Caco-2 (cell line): ENCODE measurements at places on chromosomes 5 and 9. TPM values are rescaled to one million over a fixed set of nuclear protein-coding genes. Genes with fewer than 3 reads are reported as not detected.

GRCh38 chr9:130570208-130570607 lies 9.2 kb upstream of the FUBP3 start:
- no peaks in the 10 kb centered on the region for H3K27me3 ChIP-seq
- DNase-seq = no peak
- no peak overlapping the region for H3K27ac ChIP-seq

GRCh38 chr5:149871471-149871870 lies 73.1 kb downstream of the PDE6A start:
- H3K27me3 ChIP-seq = no peaks in the 10 kb centered on the region
- peaks cover 16% of the 10 kb centered on the region for H3K4me1 ChIP-seq
- DNase-seq = no peak
- H3K4me3 ChIP-seq = no peak overlapping the region
- H3K36me3 ChIP-seq = no peaks in the 10 kb centered on the region
- peak overlapping the region; percentile 0 for H3K27ac ChIP-seq

DNA sequence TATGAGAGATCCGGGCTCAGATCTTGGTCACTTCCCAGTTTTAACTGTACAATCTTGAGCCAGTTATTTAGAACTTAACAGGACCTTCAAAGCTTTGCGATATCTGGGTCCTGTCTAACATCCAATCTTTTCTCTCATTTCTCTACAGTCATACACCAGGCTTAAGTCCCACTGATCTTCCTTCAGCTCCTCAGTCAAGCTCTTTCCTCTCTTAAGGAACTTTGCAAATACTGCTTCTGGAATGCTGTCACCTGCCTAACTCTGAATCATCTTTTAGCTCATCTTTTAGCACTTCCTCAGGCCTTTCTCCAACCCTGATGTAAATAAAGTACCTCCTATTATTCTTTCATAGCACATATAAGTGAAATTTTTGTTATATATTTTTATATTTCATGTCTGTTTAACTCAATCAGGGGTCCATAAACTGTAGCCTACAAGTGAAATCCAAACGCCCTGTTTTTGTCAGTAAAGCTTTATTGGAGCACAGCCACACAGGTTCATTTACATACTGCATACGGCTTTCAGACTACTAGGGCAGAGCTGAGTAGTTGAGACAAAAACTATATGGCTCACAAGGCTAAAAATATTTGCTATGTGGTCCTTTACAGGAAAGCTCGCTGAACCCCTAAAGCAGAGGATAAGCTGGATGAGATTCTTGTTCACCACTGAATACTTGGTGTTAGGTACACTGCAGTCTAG lies 63.5 kb downstream of the MEF2C start:
- no peaks in the 10 kb centered on the region for H3K4me1 ChIP-seq
- no peak overlapping the region for H3K4me3 ChIP-seq
- no peak overlapping the region for H3K27ac ChIP-seq
- H3K27me3 ChIP-seq = no peaks in the 10 kb centered on the region
- H3K36me3 ChIP-seq = no peaks in the 10 kb centered on the region

GRCh38 chr9:77999231-77999631 lies 32.4 kb downstream of the GNAQ start:
- no peaks in the 10 kb centered on the region for H3K36me3 ChIP-seq
- H3K4me1 ChIP-seq = no peaks in the 10 kb centered on the region
- no peaks in the 10 kb centered on the region for H3K27me3 ChIP-seq
- no peak overlapping the region for H3K4me3 ChIP-seq
- DNase-seq = no peak
- no peak overlapping the region for H3K27ac ChIP-seq

DNA sequence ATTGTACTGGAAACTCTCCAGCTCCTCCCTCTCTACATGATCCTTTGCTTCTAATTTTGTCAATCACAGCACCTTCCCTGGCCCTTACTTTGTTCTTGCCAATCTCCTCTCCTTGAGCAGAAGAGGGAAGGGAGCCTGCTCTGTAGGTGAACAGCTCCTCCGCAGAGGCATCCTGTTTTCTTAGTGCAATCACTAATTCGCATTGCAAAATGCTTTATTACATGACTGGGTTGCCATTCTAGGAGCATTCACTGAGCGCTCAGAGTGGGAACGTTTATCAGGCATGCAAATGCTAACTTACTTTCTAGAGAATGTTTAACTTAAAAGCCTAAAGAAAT lies 416 bp upstream of the SNX18 start:
- peak; percentile 46 for DNase-seq
- no peaks in the 10 kb centered on the region for H3K27me3 ChIP-seq
- H3K36me3 ChIP-seq = no peaks in the 10 kb centered on the region
- H3K27ac ChIP-seq = no peak overlapping the region

DNA sequence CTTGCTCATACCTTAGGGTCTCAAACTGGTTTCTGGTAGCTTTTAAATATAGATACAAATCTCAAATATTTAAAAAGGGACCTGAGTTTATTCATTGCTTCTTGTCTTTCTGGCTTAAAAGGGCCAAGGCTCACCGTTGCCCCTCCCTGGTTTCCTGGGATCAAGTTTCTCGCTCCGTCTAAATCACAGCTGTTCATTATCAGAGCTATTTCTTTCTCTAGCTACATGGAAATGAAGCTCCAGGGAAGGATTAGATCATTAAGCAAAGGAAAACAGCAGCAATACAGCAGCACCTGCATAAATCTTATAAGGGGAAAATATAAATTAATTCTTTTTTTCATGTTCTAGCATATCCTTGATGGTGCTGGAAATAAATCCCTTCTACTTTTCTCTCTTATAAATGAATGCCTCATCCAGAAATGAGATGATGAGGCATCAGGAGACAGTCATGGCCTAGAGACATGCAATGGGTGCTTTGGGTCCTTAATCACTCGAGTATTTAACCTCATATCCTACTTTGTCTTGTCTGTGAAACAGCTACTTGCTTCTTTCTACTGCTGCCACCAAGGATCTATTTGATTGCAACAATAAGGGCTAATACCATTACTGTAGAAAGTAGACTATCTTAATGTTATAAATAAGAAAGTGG lies 320.1 kb downstream of the TRPM3 start:
- no peaks in the 10 kb centered on the region for H3K36me3 ChIP-seq
- H3K27ac ChIP-seq = no peak overlapping the region
- H3K4me3 ChIP-seq = no peak overlapping the region

GRCh38 chr5:114857941-114858551 lies 311.7 kb downstream of the TRIM36 start:
- DNase-seq = no peak
- H3K4me1 ChIP-seq = no peaks in the 10 kb centered on the region
- H3K27me3 ChIP-seq = no peaks in the 10 kb centered on the region
- no peaks in the 10 kb centered on the region for H3K36me3 ChIP-seq
- H3K4me3 ChIP-seq = no peak overlapping the region
- no peak overlapping the region for H3K27ac ChIP-seq

DNA sequence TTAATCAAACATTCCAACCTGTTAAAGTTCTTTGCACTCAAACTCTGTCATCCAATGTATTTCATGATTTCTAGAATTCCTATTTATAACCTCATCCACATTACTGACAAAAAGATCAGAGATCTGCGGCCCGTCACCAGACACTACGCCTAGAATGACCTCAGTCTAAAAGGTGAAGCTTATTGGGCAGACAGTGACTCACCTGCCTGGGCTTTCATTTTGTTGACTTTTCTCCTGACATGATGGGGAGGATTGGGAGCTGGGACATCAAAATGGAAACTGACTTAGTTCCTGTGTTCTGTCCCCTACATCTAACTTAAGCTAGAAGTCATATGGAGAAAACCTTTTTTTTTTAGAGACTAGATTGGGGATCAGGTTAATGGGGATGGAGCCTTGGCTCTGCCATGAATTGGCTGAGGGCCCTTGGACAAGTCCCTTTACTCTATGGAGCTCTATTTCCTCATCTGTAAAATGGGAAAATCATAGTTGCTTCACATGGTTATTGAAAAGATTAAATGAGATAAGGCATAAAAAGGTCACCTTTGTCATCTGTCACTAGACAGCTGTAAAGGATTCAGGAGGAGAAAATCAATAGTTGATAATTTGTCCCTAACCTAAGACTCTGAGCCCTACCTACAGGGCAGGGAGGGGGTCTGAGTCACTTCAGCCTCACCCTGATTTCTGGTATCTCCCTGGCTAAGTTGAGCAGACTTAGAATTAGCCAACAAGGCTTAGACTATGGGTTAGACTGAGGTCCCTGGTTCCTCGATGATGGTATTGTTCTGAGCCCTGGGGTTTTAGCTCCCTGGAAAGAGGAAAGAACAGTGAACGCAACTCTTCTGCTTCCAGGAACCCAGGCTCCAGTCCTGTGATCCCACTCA lies 224.8 kb upstream of the TBC1D2 start:
- DNase-seq = no peak
- H3K27me3 ChIP-seq = no peaks in the 10 kb centered on the region
- H3K27ac ChIP-seq = no peak overlapping the region
- H3K36me3 ChIP-seq = no peaks in the 10 kb centered on the region

DNA sequence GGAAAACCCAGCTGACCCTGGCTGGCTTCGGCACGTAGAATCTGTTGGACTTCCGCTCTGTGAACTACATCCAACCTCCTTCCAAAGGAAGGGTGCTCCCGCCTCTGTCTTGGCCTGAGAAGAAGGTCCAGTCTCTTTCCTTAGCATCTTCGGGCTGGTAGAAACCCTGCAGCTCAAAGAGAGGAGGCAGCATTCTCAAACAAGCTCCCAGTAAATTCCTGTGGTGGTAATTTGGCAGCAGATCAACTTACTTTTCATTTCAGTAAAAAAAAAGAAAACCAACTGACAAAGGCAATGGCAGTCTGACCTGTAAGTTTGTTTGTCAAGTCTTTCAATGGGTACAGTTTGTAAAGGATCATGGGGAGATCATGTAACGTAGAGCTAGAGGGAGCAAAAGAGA lies 176.7 kb downstream of the MED10 start:
- H3K4me3 ChIP-seq = no peak overlapping the region
- DNase-seq = no peak
- no peaks in the 10 kb centered on the region for H3K27me3 ChIP-seq
- no peaks in the 10 kb centered on the region for H3K4me1 ChIP-seq

DNA sequence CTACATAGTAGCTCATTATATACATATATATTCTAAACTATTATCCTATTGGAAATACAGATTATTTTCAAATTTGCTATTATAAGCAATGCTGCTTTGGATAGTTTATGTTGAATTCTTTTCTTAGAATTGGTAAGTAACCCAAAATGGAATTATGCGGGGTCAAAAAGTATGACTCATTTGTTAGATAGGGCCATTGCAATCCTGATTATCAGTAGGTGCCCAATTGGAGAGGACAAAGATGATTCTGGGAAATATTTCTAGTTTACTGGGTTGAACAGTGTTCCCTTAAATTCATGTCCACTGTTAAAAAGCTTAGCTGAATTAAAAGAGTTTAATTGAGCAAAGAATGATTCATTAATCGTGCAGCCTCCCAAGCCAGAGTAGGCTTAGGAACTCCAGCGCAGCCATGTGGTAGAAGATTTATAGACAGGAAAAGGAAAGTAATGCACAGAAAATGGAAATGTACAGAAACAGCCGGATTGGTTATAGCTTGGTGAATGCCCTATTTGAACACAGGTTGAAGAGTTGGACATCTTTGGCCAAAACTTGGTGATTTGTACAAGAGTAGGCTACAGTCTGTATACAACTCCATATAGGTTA lies 81.8 kb downstream of the GDNF start:
- H3K27me3 ChIP-seq = no peaks in the 10 kb centered on the region
- H3K4me1 ChIP-seq = no peaks in the 10 kb centered on the region; the same call in 1 of the 2 replicates
- H3K36me3 ChIP-seq = no peaks in the 10 kb centered on the region
- no peak overlapping the region for H3K4me3 ChIP-seq
- H3K27ac ChIP-seq = no peak overlapping the region

- H3K27ac ChIP-seq = no peak overlapping the region
These were observed 564.6 kb upstream of the DMAC1 start for GRCh38 chr9:8364026-8364752.

- no peak overlapping the region for H3K27ac ChIP-seq
- H3K4me3 ChIP-seq = no peak overlapping the region
- no peaks in the 10 kb centered on the region for H3K27me3 ChIP-seq
- no peaks in the 10 kb centered on the region for H3K4me1 ChIP-seq
- H3K36me3 ChIP-seq = no peaks in the 10 kb centered on the region
- DNase-seq = no peak
These were observed 597.3 kb upstream of the DAB2 start for GRCh38 chr5:40022057-40022456.

DNA sequence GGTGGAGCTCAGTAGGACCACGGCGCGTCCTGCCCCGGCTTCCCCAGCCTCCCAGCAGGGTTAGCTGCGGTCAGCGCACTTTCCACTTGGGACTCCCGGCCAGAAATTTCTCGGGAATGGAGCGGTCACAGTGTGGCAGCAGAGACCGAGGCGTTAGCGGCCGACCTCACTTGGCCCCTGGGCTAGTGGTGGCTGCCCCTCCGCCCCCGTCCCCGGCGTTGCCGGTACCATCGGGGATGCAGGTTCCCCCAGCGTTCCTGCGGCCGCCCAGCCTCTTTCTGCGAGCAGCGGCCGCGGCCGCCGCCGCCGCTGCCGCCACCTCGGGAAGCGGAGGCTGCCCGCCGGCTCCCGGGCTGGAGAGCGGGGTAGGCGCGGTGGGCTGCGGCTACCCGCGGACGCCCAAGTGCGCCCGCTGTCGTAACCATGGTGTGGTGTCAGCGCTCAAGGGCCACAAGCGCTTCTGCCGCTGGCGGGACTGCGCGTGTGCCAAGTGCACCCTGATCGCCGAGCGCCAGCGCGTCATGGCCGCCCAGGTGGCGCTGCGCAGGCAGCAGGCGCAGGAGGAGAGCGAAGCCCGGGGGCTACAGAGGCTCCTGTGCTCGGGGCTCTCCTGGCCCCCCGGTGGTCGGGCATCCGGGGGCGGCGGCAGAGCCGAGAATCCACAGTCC lies 460 bp downstream of the DMRTA1 start:
- H3K27me3 ChIP-seq = no peaks in the 10 kb centered on the region
- no peak overlapping the region for H3K27ac ChIP-seq
- H3K4me3 ChIP-seq = peak overlapping the region; percentile 39
- H3K36me3 ChIP-seq = no peaks in the 10 kb centered on the region
- peak; percentile 35 for DNase-seq

DNA sequence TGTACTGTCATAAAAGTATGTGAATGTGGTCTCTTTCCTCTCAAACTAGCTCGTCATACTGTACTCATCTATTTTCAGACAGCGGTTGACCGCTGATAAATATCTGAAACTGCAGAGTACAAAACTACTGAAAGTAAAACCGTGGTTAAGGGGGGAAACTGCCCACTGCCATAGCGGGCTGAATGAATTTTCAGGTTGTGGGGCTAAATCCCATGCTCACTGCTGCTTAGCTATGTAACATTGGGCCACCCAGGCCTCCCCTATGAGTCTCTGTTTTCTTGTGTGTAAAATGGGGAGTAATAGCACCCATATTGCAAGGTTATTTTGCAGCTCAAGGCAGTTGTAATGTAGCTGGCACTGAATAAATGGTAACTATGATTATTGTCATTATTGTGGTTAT lies 82.3 kb downstream of the MSX2 start:
- no peaks in the 10 kb centered on the region for H3K36me3 ChIP-seq
- no peak overlapping the region for H3K27ac ChIP-seq

- H3K27ac ChIP-seq = no peak overlapping the region
- peaks cover 29% of the 10 kb centered on the region for H3K4me1 ChIP-seq
- no peaks in the 10 kb centered on the region for H3K27me3 ChIP-seq
- no peaks in the 10 kb centered on the region for H3K36me3 ChIP-seq
These were observed 123.3 kb upstream of the TBC1D2 start for GRCh38 chr9:98378794-98379193.

The ZDHHC11B gene
- total RNA-seq = 1.00 and 1.1 TPM in 2 replicates

The LCNL1 gene
- total RNA-seq = not detected in 2 replicates

The SMIM32 gene
- 0.63 and 0.66 TPM in 2 replicates for total RNA-seq

The KIAA0825 gene
- total RNA-seq = 0.26 and 0.50 TPM in 2 replicates

The ORM2 gene
- 45.5 and 46.0 TPM in 2 replicates for total RNA-seq

The TMEM174 gene
- total RNA-seq = not detected in 2 replicates

The NDUFAF2 gene
- 57.9 and 60.8 TPM in 2 replicates for total RNA-seq

The GPR150 gene
- total RNA-seq = 0.21 and 0.27 TPM in 2 replicates

The CARD6 gene
- total RNA-seq = 0.14 and 0.26 TPM in 2 replicates

The OBP2B gene
- not detected in 2 replicates for total RNA-seq

The CTSL gene
- 40.2 and 50.1 TPM in 2 replicates for total RNA-seq

The PPP1R26 gene
- total RNA-seq = 23.7 and 24.3 TPM in 2 replicates

The ABCA2 gene
- total RNA-seq = 22.6 and 27.3 TPM in 2 replicates

The SLC45A2 gene
- total RNA-seq = 0.91 and 1.1 TPM in 2 replicates
